ENCODE measurements at places on chromosomes 4 and X.

- DNase-seq, result no peak
These were observed 99.4 kb downstream of the SYNPO2 start for GRCh38 chr4:118987959-118988634.

DNA sequence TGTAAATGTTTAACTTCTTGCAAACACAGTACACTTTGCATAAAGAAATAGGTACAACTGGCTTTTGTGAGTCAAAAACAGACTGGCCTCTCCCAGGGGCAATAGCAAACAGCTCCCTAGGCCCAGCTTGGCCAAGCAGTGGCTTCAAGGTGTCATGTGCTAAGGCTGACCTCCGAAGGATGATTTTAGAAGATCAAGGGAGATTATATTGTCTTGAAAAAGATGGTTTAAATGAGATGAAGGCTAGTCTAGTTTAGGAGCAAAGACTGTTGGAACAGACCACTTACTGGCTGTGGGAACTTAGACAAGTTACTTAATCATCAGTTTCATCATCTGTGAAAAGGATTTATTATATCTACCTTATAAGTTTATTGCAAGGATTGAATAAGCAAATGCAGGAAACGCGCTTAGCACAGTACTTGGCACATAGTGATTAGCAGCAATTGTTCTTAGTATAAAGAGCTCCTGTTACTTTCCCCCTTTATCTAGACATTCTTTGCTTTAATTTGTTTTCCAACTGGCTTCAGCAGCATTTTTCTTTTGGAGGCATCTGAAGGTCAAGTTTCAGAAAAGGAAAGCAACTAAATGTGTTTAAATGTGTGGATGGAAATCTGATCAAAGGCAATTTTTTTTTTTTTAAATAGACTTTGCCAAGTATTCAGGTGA lies 17.2 kb downstream of the ANXA3 start:
- no peak for DNase-seq

DNA sequence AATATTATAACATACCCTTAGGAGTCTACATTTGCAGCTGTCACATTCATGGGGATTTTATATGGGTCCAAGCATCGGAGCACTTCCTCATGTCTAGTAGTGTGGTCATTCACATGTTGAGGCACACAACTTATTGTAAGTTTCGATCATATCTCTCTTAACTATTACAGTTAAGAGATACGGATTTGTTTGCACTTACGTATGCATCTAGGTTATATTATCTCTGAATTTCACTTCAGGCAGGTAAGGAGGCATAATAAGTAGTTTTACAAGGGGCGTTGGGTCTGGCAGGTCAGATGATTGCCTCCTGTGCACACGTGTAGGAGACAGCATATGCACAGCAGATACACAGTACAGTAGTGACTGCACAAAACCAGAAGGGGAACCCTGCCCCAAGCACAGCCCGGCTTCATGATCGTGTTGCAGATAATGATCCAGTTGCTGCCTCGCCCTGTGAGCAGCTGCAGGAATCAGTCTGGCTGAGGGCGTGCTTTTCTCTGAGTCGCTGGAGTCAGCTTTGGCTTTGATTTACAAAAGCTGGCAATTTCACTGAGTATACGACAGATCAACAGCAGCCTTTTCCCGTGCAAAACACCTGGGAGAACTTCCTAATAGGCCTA lies 302.9 kb upstream of the GATB start:
- no peak for DNase-seq

DNA sequence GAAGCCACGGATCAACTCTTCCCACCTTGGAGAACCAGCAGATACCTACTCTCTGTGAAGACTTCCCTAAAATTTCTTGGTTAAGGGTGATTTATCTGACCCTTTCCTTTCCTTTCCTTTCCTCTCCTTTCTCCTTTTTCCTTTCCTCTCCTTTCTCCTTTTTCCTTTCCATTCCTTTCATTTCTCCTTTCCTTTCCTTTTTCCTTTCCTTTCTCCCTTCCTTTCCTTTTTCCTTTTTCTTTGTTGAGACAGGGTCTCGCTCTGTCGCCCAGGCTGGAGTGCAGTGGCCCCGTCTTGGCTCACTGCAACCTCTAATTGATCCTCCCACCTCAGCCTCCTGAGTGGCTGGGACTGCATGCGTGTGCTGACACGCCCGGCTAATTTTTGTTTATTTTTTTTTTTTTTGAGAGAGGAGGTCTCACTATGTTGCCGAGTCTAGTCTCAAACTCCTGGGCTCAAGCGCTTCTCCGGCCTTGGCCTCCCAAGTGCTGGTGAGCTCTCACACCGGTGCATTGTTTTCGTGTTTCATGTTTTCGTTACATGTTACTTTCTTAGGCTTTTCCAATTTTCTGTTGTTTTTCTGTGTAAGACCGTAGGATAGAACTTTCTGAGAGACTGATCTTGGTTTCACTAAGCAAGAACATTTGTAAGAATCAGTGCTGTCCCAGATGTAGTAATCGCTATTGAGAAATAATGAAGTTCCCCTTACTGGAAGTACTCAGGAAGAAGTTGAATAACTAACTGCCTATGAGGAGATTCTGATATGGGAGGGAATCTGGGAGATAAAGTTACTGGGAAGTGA lies 2.0 kb downstream of the TMEM165 start:
- DNase-seq, result no peak

DNA sequence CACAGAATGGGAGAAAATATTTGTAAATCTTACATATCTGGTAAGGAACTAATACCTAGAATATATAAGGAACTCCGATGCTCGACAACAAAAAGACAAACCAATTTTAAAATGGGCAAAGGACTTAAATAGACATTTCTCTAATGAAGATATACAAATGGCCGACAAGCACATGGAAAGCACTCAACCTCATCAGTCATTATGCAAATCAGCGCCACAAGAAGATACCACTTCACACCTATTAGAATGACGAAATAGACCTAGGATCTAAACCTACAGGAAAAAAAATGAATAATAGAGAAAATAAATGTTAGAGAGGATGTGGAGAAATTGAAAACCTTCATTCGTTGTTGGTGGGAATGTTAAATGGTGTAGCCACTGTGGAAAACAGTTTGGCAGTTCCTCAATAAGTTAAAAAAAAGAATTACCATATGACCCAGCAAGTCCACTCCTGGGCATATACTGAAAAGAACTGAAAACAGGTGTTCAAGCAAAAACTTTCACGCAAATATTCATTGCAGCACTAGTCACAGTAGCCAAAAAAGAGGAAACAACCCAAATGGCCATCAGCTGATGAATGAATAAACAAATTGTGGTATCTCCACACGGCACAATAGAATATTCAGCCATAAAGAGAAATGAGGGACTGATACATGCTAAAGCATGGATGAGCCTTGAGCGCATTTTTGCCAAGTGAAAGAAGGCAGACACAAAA lies 57.3 kb upstream of the WDR19 start:
- DNase-seq, result no peak

GRCh38 chr4:4269856-4270255 lies 20.1 kb downstream of the LYAR start:
- DNase-seq, result no peak

DNA sequence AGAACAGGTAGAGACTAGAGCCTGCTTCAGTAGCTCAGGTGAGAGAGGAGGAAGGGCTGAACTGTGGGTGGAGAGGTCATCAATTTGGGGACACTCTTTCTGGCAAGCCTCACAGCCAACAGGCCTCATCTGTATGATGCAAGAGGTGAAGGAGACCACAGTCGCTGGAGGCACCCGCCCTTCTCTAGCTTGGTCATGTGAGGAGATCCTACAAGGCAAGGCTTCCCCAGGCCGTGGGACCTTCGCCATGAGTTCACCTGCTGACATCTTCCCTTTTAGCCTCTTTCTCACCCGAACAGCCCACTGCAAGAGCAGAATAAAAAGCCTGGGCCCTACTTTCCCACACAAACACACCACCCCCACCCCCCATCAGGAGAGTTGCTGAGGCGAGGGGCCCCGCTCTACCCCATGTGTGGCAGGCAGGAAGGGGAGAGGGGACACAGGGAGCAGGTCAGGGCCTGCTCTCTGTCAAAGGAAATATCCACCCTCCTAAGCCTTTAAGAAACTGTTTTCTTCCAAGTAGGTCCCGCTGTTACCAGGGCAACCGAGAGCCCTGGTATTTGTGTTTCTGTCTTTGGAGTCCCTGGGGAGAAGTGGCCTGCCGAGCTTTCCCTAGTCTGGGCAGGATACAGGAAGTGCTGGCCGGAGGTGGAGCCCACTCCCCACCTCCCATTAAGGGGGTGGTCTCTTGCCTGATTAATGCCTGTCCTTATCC lies 8.1 kb downstream of the RTL5 start:
- DNase-seq, result no peak

GRCh38 chr4:145819853-145820181 lies 118.8 kb downstream of the ZNF827 start:
- no peak for DNase-seq

DNA sequence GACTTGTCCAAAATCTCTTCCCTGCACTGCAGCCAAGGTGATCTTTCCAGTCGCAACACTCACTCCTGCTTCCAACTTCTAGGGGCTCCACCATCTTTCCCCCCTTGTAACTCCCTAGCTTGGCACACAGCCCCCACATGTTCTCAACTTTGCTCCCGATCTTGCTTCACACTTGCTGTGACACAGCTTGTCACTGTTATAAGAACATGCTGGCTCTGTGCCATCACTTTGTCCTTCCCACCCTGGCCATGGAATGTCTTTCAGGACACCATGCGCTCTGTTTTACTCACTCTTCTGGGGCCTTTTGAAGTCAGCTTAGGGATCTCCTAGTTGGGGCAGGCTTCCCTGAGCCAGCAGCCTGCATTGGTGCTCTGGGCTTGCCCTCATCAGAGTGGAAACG lies 2.5 kb downstream of the NSDHL start:
- DNase-seq, result no peak

DNA sequence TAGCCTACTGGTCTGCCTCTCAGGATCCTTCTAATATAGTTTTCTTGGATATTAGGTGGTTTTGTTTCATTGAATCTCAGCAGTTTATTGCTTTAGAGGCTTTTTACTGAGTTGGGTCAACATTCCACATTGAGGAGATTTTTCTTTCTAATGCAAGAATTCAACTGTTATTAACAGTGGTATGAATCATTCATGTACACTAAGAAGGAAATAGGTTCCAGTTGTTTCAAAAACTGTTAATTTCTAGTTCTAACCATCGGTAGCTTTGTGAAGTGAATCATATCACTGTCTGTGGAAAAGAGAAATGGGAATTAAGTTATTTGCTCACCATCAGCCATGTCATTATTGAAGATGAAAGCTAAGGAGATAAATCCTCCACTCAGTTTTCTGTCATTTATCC lies 331.5 kb downstream of the RPA4 start:
- no peak for DNase-seq

GRCh38 chr4:69764311-69764710 lies 3.9 kb upstream of the SULT1B1 start:
- DNase-seq, result no peak

DNA sequence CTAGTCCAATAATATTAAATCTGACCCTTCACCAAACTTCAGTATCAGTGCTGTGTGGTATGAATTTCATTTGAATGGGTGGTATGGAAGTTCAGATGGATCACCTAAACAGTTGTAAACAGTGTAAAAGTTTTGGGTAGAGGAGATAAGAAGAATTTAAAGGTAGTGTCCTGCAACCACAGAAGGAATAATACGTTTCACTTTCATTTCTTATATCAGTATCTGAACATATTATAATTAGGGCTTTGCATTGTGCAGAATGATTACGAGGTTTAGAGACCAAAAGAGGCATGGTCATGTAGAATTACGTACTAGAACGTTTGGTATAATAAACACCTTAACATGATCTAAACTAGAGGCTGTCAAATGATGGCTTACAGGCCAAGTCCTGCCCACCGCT lies 116.1 kb downstream of the PDLIM5 start:
- DNase-seq, result no peak

- no peak for DNase-seq
These were observed 27.2 kb downstream of the ANTXR2 start for GRCh38 chr4:80045786-80046185.
